ENCODE measurements at places on chromosomes 6 and 20.

DNA sequence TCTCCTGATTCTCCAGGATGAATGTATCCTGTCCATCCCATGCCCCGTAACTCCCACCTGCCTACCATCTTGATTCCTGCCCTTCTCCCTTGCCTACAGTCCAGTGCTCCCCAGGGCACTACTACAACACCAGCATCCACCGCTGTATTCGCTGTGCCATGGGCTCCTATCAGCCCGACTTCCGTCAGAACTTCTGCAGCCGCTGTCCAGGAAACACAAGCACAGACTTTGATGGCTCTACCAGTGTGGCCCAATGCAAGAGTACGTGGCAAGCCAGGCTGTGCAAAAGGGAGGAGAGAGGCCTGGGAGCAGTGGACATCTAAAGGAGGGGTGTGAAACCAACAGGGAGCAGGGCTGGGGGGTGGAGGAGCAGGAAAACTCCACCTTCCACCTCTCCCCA lies 15.0 kb upstream of the ZNF76 start:
- DNase-seq, result no peak

- DNase-seq, result no peak
These were observed 26.0 kb downstream of the RBM38 start for GRCh38 chr20:57417051-57417689.

DNA sequence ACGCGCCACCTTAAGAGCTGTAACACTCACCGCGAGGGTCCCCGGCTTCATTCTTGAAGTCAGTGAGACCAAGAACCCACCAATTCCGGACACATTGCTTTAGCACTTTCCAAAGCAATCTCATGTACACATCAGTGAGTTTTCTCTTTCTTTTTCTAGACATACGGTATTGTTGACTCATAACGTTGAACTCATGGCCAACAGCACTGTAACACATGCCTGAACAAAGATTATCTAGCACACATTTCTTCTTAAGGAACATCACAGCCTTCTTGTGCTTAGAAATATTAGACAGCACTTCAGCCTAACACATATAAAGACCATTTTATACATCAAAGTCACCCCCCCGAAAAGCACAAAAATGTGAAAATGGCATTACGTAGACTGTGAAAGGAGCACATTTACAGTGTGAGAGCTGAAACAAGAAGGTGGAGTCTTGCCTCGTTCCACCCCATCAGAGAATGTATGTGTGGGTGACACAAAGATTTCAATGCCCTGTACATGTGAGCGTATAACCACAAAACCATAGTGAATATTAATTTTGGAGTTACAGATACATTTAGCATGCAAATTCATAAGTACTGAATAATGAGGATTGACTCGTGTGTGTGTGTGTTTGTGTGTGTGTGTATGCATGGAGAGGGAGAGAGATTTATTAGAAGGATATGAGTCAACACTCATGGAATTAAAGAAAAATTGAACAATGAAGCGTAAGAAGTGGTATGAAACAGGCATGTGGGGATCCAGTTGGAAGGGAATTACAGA lies 134.1 kb downstream of the FAM83B start:
- DNase-seq, result no peak

GRCh38 chr6:112234601-112235000 lies 19.8 kb downstream of the LAMA4 start:
- no peak for DNase-seq

DNA sequence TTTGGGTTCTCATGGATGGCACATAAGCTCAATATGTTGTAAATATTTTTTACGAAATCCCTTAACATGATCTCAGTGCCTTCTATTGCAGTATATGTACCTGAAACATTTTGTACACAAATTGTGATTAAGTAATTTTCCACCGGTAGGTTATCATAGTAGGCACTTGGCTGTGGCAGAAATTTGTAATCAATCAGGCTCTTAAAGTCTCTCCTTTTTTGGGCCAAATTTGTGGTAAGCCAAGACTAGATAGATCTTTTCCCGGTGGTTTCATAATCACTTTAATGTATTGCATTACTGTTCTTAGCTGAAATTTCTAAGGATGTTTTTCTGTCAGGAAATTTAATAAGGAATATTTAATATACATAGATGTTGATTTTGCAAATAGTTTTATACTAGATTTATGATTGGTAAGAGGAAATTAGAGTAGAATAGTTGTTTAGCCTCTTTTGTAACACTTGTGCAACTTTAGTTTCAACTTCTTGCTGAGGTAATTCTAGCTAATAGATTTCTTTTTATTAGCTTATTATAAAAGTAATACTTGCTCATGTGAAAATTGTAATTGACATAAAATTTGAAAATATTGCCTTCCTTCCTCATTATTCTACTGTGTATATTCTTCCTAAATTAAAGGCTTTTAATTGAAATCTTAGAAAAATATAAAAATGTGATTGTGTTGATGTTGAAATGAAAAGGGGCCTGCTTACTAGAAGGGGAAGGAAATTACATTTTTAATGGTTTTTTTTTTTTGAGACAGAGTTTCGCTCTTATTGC lies 3.2 kb downstream of the PCMT1 start:
- no peak for DNase-seq

Measured in activated CD4-positive, alpha-beta T cell treated with anti-CD3 and anti-CD28 coated beads, Interleukin-2, amount 10 ng/mL, durations not matched to agents 24 days and 14 days (primary cell).